ENCODE measurements at places on chromosomes 13 and 19.

- DNase-seq, result no peak
Observed at GRCh38 chr13:21074546-21074945, 13.2 kb upstream of the LATS2 start.

GRCh38 chr13:59809564-59809963, 354.2 kb downstream of the DIAPH3 start:
- DNase-seq, result no peak

DNA sequence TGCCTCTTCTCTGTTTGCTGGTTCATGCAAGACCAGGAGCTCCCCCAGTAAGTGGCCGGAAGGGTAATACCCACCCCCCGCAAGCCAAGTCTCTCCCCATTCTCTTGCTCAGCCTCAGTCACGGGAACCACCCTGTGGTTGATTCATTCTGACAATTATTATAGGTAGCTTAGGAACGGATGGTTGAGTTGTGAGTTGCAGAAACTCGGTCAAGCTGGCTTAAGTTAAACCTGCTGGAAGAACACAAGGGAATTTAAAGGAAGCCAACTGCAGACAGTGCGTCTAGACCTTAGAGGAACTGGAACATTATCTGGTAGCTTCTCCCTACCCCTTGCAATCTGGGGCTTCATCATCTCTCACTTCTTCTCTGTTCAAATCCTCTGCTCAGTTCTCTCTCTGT, 8.9 kb downstream of the FPR1 start:
- DNase-seq, result no peak

- DNase-seq, result no peak
Observed at GRCh38 chr13:99577934-99578917, 77.0 kb downstream of the TM9SF2 start.

DNA sequence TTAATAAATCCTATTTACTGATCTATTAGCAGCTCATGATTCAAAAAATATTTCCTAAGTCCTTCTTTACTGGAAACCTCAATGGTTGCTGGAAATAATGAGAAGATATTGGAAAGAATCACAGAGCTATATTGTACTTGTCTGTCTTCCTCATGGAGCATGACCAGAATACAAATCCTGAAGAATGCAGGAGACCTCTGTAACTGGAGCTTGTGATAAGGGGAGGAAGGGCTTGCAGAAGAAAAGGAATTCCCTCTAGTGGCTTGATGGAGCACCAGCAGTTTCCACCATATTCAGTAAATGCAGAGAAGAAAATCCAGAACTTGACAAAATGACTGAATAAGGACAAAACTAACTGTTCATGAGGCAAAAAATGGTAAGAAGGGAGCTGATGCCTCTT, 1333.1 kb downstream of the EFNB2 start:
- DNase-seq, result no peak

DNA sequence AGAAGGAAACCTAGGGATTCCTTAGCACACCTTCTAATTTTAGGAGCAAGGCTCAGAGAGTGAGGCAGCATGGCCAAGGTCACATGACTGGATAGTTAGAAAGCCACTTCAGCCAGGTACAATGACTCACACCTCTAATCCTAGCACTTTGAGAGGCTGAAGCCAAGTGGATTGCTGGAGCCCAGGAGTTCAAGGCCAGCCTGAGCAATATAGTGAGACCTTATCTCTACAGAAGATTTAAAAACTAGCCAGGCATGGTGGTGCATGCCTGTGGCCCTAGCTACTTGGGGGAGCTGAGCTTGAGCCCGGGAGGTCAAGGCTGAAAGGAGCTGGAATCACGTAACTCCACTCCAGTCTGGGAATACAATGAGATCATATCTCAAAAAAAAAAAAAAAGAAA, 69.2 kb downstream of the TEX26 start:
- DNase-seq, result no peak

DNA sequence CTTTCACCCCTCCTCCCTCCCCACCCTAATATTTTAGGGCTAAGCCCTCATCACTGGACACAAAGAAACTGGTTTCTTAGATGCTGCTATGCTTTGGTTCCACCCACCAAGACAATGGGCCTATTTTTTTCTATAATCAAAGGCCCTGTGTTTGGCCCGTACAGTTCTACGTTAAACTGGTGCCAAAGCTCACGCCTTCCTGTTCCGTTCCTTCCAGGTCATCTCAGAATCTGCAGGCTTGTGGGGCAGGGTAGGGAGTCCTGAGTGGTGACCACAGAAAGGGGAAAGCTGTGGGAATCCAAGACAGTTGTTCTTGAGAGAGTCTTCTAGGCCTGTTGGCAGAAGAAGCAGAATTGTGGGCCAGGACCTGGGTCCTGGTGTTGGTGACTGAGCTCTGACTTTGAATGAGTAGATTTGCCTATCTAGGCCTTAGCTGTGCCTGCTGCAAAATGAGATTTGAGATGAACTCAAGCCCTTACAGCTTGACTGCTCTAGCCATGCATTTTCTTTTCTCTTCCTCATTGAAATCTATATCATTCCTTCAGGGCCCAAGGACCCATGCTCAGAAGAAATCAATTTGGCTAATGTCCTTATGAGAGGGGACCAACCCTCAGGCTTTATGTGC, 19.1 kb upstream of the CXCL17 start:
- DNase-seq, result no peak

GRCh38 chr19:57110592-57111328, 9.0 kb upstream of the USP29 start:
- DNase-seq, result no peak

DNA sequence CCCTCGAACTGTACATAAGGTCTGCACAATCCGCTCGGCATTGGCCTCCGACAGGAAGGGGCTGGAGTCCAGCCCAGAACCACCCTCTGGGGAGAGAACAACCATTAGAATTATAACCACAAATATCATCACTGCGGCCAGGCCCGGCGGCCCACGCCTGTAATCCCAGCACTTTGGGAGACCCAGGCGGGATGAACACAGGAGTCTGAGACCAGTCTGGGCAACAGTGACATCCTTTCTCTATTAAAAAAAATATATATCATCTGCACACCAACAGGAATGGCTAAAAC, 11.4 kb downstream of the COQ8B start:
- DNase-seq, result no peak

GRCh38 chr19:4069331-4069959, 2.7 kb upstream of the ZBTB7A start:
- peak; percentile 25 for DNase-seq

GRCh38 chr13:41250993-41251392, 12.4 kb downstream of the MTRF1 start:
- DNase-seq, result no peak

DNA sequence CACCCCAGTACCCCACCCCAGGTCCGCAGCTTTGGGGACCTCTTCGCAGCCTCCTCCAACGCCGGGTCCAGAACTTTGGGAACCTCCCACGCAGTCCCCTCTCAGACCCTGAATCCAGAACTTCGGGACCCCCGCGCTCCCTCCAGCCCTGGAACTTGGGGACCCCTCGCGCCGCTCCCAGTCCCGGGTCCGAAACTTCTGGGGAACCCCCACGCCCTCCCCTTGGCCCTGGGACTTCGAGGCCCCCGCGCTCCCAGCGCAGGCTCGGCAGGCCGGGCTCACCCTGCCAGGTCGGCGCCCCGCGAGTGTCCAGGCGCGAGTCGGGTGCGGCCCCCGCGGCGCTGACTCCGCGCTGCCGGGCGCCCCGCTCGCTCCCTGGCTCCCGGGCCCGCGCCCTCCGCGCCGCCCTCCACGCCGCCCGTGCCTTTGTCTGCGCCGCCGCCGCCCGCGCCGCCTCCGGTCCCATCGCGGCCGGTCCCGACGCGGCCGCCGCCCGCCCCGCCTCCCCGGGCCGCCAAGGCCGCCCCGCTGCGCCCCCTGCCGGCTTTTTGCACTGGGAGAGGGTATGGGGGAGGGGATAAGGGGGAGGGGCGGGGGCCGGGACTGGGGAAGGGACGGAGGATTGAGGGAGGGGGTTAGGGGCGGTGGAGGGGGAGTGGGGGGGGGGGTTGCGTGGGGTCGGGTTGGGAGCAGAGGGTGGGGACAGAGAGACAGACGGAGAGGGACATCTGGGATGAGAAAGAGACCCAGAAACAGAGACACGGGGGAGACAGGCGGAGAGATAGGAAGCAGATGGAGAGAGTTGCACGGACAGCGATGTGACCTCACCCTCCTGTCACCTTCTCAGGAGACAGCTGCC, at the start of gene HOMER3:
TSS of gene HOMER3 (minus strand) at position 449 of the 859 bp plus-strand sequence. CDS start 2,235 bp downstream, outside the sequence.
- DNase-seq, result peak; percentile 66

- DNase-seq, result no peak
Observed at GRCh38 chr13:95117092-95117491, 184.2 kb downstream of the ABCC4 start.

- no peak for DNase-seq
Observed at GRCh38 chr13:48449656-48450055, 36.7 kb upstream of the LPAR6 start.

GRCh38 chr13:108785844-108786243, 156.4 kb downstream of the MYO16 start:
- DNase-seq, result no peak

- DNase-seq, result no peak
Observed at GRCh38 chr13:49938314-49938713, 2.2 kb upstream of the SPRYD7 start.

GRCh38 chr19:8355631-8356402, 8.1 kb upstream of the ANGPTL4 start:
- no peak for DNase-seq

- DNase-seq, result no peak
Observed at GRCh38 chr13:93562676-93563075, 336.1 kb downstream of the GPC6 start.

- DNase-seq, result no peak
Observed at GRCh38 chr19:40159744-40160143, 31.5 kb upstream of the MAP3K10 start.

- DNase-seq, result no peak
Observed at GRCh38 chr13:59423708-59424340, 739.9 kb downstream of the DIAPH3 start.

DNA sequence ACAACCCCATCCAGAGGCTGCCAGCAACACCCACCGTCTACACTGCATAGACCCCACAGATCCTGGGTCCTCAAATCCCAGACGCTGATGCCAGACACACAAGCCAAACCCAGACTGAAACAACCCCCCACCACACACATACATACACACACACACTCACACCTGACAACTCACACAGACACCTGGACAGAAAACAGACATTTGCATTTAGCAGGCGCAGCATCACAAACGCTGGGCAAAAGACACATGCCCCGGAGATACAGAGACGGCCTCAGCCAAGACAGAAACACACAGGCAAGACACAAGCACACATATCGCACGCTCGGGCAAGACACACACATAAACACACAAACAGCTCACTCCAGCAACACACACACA, 1.3 kb downstream of the BBC3 start:
- DNase-seq, result no peak

GRCh38 chr13:75079226-75079625, 402.7 kb downstream of the TBC1D4 start:
- no peak for DNase-seq

- DNase-seq, result no peak
Observed at GRCh38 chr13:34672631-34673030, 269.4 kb upstream of the NBEA start.

DNA sequence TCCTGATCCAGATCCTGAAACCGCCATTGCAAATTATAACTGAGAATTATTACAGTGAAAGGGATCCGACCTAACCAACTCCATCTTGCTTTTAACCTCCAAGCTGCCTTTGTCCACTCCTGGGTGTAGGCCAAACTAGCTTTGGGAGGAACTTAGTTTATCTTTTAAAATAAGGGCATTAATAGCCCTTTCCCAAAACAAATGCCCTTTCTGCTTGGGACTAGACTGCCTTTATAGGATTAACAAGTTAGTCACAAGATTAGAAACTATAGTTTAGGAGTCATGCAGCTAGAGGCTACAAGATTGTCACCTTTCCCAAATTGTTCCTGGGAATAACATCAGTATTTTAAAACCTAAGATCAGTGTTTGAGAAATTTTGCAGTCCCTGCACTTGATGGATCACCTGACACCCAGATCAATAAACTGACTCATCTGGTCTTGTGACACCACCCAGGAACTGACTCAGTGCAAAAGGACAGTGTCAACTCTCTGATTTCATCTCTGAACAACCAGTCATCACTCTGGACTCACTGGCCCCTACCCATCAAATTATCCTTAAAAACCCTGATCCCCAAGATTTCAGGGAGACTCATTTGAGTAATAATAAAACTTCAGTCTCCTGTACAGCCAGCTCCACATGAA, 4.1 kb upstream of the ZNF841 start:
- DNase-seq, result no peak

GRCh38 chr19:18158467-18158866, 5.5 kb downstream of the PIK3R2 start:
- DNase-seq, result no peak

- no peak for DNase-seq
Observed at GRCh38 chr13:53683608-53684007, 655.0 kb downstream of the OLFM4 start.
